ENCODE measurements at places on chromosomes 3 and 15.

DNA sequence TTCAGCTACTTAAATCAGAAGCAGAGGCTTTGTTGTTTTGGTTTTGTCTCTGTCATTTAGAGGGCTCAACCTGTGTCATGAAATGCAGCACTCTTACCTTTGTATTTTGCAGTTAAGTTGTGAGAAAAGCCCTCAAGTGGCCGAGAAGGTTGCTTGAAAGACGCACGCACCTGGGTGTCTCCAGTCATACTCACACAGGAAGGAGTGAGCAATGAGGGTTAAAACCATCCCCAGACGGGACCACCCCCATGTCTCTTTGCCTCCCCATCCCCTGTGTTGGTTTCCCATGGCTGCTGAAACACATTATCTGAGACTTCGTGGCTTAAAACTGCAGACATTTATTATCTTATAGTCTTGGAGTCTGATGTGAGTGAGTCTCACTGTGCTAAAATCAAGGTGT, 376.1 kb upstream of the CFAP20DC start:
- no peak for DNase-seq

DNA sequence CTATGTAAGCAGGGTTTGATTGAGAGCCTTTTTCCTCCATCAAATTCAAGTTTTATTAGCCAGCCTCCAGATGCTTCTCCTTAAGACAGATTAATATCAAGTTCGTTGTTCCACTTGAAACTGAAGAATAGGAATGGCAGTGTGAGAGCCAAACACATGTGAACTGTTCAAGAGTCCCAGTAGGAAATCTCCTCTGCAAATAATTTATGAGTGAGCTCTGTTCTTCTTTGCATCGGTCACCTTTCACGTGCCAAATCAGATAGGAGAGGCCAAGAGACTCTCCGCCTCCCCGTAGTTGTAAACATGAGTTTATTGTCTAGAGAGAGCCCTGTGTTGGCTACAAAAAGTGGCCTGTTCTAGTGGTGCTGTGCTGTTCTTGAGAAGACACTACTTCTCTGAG, 372.1 kb upstream of the NR2F2 start:
- DNase-seq = no peak

GRCh38 chr3:38030126-38031021, 932 bp upstream of the PLCD1 start:
- DNase-seq = no peak

GRCh38 chr15:100785181-100786138, 94.2 kb upstream of the ALDH1A3 start:
- DNase-seq = no peak

GRCh38 chr3:122268257-122269024, 56.6 kb upstream of the CSTA start:
- no peak for DNase-seq

DNA sequence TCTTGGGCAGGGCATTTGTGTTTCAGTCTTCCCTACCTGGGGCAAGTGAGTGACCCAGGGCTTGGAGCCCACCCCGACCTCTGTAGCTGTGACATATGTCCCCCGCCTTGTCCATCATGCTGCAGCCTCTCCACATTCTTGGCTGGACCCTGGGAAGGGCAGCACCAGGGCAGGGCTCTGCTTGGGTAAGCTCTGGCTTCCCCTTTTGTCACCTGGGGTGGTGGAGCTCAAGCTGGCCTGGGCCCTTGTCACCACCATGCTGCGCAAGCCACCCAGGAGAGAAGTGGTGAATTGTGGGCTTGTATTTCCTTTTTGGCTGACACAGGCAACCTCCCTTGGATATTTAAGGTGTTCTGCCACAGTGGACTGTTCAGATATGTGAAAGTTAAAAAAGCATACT, 29.3 kb downstream of the SPSB4 start:
- DNase-seq = no peak

- no peak for DNase-seq
Observed at GRCh38 chr15:66644869-66645268, 57.2 kb upstream of the SMAD6 start.

DNA sequence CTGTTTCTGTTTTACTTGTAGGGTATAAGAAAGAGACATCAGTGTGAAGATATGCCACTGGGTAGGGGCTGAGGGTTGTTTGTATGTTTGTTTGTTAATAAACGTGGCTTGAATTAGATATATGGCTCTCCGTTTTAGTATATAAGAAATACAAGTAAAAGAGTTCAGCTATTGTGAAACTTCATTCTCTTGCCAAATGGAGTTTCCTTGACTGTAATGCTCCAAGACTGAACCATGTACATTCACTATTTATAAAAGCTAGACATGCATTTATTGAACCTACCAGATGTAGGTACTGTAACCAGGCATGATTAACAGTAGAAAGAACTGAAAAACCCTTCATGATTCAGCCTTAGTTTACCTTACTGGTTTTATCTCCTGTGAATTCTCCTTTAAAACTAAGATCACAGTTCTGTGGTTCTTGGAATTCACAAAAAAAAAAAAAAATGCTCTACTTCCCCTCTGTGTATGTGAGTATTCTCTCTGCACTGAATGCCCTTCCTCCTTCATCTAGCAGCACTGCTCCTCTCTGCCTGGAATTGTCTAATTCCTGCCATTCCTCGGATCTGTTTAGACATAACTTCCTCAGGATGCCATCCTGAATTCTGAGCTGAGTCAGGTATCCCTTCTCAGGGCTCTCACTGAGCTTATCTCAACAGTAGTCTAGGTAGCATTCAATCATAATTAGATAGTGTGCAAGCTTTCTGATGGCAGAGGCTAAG, 504.4 kb downstream of the FHIT start:
- peak; percentile 6 for DNase-seq

- DNase-seq = peak; percentile 79
Observed at GRCh38 chr3:116005404-116005803, 382.1 kb downstream of the GAP43 start.

DNA sequence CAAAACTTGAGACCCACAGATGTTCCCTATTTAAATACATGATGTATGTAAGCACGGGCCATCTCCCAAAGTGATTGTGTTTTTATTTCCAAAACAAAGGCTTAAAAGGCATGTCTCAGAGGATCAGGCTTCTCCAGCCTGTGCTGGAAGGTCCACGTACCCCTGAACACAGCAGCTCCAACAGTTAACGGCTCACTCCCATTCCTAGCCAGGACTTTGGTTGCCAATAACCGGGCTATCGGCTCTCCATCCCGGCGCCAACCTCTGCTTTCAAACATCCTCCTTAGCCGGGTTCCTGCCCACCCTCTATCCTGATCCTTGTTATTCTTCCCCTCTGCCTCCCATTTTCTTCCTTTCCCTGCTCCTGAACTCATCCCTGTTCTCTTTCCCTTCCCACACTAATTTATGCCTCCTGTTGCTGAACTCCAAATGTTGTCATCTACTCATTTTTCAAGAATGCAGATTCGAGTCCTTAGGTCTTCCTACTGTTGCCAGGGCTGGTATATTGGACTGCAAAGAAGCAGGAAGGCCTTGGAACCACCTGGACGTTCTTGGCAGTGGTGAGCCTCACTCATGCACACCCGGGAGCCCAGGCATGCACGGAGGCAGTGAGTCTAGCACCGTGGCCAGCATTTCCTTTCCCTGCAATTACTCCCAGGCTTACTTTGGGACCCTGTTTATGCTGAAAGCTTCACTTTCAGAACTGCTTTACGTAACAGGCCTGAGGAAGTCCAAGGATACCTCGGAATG, 128.4 kb upstream of the RAD18 start:
- DNase-seq = no peak

GRCh38 chr3:24119321-24119751, 174.2 kb downstream of the NR1D2 start:
- no peak for DNase-seq

DNA sequence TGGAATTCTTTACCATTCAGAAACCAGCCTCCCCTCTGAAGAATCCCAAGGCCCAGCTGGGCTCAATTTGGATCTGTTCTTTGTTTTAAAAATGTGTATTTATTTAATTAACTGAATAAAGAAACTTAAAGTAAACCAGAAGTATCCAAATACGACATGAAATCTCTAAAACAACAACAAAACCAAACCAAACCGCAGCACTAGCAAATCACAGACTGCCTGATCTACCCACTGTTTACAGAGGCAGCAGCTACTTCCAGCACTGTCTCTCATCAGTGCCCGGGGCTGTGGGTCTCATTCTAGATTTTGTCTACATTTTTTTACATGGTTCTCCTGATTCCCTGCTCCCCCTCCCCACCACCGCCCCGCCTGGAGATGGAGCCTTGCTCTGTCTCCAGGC, 2.3 kb downstream of the FLNB start:
- DNase-seq = no peak

GRCh38 chr3:44802011-44802410, 40.4 kb downstream of the KIF15 start:
- no peak for DNase-seq

DNA sequence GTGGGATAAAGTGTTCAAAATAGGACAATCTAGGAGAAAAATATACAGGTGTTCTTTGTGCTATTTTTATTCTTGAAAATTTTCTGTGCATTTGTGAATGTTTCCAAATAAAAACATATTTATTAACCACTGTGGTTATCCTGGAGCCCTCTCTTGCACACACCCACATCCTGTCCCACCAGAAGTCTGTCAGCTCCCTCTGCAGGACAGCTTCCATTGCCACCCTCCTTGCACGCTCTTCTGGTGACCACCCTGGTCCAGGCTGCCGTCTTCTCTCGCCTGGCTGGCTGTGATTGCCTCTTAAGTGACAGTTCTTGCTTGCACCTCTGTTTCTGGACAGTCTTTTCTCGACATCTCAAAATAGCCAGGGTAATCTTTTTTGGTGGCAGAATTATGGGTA, 394.0 kb downstream of the LRTM1 start:
- no peak for DNase-seq

- no peak for DNase-seq
Observed at GRCh38 chr15:85620690-85621049, 174.1 kb downstream of the KLHL25 start.

DNA sequence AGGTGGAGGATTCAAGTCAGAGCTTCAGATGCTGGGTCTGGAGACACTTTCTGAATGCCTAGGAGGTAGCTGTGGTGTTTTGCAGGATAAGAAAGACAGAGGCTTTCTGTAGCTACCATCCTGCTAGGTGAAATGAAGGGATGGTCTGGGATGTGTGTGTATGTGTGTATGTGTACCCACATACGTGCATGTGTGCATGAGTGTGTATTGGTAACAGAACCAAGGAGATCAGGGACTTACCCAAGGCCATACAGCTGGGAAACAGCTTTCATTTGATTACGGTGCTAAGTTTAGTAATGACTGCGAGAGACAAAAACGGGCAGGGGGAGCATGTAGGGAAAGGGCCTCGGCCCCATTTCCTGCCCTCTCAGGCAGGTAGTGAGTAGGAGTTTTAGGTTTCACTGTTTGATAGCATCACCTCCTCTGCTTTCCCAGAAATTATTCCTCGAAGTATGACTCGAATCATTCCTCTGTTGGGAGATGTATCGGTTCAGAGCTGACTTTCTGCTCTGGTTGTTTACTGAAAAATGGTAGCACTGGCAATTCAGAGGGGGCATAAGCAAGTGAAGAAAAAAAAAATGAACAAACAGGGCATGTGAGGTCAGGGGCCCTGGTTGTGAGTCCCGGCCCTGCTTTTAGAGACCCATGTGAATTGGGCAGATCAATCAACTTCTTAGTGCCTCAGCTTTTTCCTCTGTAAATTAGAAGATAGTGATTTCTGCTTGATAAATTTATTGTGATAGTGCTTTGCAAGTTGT, 130.7 kb downstream of the LPP start:
- DNase-seq = no peak

DNA sequence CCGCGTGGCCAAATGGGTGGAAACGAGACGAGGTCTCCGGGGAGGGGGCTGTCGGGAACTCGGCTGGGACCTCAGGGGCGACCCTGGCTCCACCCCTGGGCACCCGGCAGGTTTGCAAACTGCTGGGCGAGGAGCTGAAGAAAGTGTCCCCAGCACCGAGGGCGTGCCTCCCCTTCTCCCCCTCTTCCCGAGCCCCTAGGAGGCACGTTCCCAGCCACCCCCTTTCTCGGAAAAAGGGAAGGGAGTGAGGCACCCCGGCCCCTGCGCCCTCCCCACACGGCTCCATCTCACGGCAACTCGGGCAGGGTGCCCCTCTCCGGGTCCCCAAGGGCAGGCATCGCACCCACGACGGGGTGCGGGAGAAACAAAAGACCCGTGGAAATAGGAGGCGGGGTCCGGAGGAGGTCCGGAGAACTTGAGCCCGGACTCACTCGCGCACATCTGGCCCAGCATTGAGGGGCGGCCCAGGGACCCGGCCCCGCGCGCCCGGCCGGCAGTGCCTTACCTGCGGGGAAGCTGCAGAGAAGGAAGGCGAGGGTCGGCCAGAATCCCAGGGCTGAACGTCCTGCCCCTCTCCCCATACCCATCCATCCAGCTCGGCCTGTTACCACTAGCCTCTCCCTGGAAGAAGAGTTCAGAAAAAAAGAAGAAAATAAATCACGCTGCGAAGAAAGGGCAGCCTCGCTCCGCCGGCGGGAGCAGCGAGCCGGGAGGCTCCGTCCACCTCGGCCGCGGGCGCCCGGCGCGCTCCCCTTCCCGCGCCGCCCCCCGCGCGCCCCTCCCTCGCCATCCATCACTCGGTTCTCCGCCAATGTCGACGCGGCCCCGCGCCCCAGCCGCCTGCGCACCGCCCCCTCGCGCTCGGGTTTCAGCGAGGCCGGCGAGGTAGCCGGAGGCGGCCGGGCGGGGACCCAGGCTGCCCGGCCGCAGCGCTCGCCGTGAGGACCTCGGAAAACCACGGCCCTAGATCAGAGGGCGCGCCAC, 16.3 kb downstream of the RGMA start:
- DNase-seq = peak; percentile 72

DNA sequence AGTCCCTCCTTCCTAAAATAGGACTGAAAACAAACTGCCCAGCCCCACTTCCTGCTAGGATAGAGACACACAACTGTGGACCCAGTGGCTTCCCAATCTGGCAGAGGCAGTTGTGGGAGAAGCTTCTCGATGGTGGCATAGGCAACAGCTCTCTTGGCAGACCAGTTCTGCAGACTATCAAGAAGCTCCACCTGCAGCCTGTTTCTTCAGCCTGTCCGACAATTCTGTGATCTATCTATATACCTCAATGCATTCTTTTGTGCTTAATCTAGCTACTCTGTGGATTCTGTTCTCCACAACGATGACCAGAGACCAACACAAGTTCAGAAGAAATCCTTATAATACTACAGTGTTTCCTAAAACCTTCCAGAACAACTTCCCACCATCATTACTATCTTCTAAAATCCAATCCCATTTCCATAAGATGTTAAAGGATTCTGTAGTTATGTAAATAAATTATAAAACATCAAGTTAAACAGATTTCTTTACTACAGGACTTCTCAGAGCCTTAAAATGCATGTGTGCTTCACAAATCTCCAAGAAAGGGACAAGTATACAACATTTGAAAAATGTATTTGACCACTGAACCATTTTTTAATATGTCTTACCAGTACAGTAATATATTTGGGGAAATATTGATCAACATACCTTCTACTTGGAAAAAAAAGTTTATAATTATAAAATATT, 57.7 kb downstream of the IGF2BP2 start:
- DNase-seq = no peak

GRCh38 chr3:157467200-157467599, 30.6 kb downstream of the PTX3 start:
- DNase-seq = no peak

GRCh38 chr3:59608356-59608755, 558.5 kb upstream of the CFAP20DC start:
- DNase-seq = no peak
